ENCODE measurements at places on chromosomes 3 and 15.

DNA sequence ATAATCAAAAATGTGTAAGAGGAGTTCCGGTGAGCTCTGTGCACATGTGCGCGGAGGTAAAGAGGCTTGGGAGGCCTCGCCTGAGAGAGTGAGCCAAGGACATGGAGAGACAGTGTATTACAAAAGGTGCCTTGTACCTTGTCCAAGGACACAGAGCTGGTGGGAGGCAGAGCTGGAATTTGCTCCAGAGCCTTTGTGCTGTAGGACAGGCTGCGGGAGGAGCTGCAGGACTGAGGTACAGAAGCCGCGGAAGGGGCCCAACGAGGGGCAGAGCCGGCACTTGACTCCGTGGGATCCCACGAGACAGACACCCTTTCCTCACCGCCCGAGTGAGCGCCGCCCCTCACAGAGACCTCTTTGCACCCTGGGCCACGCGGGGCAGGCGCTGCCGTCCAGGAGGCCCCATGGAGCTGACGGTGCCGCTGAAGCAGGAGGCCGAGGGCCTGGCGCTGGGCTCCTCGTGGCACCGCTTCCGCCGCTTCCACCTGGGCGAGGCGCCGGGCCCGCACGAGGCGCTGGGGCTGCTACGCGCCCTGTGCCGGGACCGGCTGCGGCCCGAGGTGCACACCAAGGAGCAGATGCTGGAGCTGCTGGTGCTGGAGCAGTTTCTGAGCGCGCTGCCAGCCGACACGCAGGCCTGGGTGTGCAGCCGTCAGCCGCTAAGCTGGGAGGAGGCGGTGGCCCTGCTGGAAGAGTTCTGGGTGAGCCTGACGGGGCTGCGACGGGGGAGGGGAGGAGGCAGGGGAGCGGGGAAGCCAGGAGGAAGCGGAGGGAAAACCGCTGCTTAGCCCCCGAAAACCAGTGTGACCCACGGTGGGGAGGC, 68.7 kb downstream of the SLTM start:
- no peak for DNase-seq

DNA sequence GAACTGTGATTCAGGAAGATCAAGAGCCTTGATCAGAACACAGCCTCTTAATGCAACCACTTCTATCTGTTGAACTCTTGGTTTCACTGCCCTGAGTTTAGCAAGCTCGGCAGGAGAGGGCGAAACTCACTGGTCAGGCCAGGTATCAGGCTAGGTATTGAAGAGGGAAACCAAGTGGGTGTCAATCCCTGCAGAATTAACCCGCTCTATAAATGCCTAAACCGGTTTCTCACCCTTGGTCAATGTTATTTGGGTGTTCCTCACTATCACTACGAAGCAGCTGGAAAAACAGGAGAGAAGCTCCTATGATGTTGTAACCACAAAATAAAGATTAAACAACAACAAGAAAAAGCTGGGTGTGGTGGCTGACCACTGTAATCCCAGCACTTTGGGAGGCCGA, 23.9 kb downstream of the LIPH start:
- no peak for DNase-seq

- no peak for DNase-seq
These were observed 279.4 kb upstream of the TLE3 start for GRCh38 chr15:70376929-70377691.

DNA sequence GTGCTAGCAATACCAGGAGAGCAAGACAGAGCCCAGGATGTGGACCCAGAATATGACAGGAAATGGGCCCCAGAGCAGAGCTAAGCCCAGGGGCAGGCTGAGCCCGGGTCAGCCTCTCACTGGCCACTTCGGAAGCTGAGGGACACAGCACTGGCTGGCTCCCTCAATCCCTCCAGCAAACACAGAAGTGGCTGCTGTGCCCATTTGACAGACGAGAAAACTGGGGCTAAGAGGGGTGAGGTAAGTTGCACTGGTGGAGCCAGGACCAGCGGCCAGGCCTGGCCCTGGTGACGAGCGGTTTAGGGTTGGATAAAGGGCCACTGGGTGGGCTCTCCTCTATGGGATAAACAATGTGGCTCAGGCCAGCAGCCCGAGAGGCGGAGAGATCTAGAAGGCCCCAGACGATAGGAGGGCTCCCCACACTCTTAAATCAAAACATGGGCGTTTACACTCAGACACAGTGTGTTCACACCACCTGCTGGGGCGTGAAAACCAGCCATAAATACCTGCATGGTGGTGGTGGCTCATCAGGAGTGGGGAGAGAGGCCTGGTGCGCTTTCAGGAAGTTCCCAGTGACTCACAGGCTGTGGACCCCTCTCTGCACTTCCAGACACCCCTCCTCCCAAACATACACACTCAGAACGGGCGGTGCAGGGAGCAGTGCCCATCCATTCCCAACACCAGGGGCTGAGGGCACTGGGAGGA, 12.0 kb upstream of the LINGO1 start:
- no peak for DNase-seq

- DNase-seq, result no peak
These were observed 89.9 kb downstream of the RBMS3 start for GRCh38 chr3:29370476-29371420.

DNA sequence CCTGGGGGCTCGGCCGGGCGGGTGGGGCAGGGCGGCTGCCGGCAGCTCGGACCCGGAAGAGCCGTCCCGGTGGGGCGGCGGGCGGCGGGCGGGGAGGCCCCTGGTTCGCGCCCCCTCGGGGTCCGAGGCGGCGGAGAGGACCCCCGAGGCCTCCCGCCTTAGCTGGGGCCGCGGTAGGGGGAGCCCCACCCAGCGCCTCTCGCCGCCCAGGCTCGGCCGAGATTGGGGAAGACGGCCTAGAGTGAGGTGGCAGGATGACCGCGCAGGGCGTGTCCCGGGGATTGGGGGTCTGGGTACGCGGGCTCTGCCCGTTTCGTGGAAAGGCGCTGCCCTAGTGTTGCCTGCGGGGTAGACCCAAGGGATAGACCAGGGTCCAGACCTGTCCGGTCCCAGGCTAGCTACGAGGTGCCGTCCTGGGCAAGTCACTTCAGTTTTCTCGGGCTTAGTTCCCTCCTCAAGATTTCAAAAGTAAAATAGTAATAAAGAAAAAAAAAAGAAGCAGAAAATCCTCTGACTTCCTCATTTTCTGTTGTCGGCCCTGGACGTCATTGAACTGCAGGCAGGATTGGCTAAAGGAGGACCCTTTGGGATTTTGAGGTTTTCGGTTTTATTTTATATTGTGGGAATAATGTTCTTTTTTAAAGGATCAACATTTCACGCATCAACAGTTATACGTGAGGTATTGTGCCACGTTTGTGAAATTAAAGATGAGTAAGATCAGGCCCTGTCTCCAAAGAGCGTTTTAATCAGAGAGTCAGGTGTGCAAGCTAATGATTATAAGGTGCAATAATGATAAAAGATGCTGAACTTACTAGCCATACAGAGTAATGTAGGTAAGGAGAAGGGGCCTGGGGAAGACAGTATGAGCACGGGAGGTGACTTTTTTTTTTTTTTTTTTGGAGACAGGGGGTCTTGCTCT, 679 bp downstream of the IQGAP1 start:
- peak; percentile 36 for DNase-seq

DNA sequence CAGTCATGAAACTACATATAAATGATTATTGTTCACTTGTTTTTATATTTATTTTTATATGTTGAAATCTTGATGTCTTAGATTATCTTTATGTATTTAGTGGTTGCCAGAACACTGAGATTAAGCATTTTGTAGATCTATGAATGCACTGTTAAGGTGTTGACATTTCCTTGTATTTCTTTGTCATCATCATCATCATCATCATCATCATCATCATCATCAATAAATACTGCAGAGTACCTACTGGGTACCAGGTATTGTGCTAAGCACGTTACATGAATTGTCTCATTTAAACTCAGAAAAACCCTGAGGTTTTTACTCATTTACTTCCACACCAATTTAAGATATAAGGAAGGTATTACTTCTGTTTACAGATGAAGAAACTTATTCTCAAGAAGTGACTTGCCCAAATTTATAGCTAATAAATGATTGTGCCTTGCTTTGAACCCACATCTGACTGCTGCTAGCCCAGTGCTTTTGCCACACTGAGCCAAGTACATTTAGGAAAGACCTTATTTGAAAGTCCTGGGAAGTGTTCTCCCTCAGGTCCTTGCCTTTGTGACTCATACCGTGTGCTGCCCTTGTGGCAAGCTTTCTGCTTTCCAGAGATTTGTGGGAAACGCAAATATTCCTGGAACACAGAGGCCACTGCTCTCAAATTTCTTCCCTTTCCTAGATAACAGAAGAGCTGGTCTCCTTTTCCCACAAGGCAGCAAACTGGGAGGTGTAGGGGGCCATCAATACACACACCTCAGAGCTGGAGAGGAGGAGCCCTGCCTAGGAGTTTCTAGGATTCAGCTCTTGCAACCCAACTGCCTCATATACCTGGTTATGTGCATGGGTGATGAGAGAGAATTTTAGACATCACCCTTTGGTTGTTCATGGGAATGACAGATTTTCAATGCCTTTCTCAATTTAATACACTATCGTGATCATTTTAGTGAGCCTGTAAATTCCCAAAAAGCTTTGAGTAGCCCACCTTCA, 115.4 kb upstream of the C15orf61 start:
- DNase-seq, result no peak

DNA sequence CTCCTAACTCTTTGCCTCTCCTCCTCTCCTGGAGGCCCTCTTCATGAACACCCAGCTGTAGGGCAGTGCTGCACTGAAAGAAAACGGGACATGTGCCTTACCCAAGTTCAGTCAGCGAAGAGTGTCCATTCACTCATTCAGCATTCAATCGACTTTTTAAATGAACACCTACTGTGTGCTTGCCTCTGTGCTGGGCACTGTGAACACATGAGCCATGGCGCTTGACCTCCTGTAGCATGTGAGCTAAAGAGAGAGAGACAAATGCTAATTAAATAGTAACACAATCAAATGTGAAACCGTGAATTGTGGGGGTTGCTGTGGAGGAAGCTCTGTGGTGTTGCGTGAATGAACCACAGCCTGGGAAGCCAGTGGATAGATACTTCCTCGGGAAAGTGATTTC, 43.4 kb downstream of the ST6GAL1 start:
- no peak for DNase-seq

DNA sequence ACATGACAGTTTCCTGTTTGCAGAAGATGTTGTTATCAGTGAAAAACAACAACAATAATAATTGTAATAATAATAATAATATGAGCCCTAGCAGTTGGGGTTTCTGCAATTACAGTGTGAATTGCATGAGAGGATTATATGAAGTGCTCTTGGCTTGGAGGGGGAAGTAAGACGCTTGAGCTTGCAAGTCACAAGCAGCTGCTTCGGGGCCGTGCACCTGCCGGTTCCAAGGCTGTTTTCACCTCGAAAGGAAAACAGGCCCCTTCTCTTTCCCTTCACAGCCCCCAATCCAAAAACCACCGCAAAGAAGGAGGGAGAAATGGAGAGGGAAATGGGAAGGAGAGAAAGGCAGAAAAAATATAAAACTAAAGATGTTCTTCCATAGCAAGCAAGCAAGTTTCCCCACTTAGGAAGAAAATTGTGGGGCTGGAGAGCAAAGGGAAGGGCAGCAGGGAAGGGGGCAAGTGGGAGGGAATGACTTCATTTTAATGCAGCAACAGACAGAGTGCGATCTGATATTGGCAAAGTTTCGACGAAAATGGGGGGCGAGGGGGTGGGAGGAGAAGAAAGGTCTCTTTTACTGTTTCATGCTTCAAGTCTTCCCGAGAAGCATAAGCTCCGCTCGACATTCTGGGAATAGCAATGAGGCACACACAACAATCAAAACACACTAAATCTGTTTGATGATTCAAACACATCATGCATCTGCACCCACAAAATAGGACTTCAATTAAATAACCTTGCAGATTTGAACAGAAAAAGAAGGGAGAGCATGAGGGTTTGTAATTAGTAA, 284.2 kb upstream of the ATP11B start:
- no peak for DNase-seq

DNA sequence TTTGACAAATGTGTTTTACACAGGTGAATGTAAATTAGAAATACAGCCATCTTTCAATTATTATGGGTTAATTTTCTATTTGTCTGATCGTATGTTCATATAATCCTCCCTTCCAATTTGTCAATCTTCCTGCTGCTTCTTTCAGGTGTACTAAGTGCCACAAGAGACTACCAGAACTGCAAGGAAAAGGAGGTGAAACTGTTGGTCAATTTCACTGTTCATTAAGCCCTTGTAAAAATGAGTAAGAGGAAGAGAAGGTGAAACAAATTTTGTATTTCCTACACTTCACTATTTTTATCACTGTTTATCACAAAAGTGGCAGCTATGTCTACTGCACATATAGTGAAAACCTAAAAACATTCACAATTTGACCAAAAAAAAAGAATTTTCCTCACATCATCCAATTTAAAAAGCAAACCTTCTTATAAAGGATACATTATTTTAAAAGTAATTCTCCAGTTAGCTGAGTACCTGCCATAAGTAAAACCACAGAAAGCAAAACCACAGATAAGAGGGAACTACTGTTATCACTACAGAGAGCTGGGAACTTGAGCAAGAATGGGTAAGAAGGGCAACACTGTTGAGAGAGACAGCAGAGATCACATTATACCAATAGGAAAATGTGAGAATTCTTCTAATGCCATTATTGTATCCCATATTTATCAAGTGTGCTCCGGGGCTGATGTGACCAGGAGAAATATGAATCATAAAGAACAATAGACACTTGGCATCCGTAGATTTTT, 163.0 kb downstream of the TBC1D5 start:
- DNase-seq, result no peak

- no peak for DNase-seq
These were observed 162.8 kb downstream of the PTPRG start for GRCh38 chr3:61724183-61724582.

All from activated T-cell treated with anti-CD3 and anti-CD28 coated beads for 1 hour (primary cell).